GM13977 (cell line): ENCODE measurements at places on chromosomes 3 and 15.

- DNase-seq: no peak
Observed at GRCh38 chr3:16865335-16865734, 19.4 kb upstream of the PLCL2 start.

DNA sequence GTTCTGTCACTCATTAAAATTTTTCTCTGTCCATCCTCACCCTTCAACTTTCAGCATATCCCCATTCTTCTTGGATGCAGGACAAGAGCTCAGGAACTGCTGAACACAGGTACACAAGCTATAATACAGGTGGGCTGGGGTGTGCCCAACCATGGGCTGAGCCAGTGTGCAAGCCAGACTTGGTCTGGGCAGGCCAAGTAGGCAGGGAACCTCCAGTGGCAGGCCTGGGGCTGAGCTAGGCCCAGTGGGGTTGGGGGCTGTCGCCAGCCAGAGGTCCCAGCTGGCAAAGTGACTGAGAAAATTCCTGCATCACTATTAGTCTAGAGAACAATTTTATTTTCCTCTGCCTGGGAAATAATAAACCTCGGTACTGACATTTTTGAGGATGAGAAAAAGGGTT lies 202.9 kb downstream of the LRRC3B start:
- DNase-seq: no peak

DNA sequence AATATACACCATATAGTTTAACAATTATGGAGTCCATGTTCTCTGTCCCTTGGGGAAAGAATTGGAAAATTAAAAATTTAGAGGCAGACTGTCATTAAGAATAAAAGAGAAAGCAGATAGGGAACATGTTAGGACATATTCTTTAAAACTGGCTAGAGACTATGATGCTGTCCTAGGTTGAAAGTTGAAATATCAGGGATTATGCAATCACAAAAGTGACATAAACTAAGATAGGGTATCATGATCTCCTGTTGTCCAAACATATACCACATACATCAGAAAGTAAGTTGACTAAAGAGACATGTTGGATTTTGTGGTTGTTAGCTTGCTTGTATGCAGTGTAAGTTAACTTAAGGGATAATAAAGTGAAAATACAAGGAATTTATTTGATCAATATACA lies 9.9 kb upstream of the EID1 start:
- DNase-seq: no peak

- DNase-seq: no peak
Observed at GRCh38 chr3:196215493-196216020, 777 bp upstream of the SLC51A start.

- DNase-seq: no peak
Observed at GRCh38 chr15:90790057-90790456, 72.9 kb downstream of the BLM start.

DNA sequence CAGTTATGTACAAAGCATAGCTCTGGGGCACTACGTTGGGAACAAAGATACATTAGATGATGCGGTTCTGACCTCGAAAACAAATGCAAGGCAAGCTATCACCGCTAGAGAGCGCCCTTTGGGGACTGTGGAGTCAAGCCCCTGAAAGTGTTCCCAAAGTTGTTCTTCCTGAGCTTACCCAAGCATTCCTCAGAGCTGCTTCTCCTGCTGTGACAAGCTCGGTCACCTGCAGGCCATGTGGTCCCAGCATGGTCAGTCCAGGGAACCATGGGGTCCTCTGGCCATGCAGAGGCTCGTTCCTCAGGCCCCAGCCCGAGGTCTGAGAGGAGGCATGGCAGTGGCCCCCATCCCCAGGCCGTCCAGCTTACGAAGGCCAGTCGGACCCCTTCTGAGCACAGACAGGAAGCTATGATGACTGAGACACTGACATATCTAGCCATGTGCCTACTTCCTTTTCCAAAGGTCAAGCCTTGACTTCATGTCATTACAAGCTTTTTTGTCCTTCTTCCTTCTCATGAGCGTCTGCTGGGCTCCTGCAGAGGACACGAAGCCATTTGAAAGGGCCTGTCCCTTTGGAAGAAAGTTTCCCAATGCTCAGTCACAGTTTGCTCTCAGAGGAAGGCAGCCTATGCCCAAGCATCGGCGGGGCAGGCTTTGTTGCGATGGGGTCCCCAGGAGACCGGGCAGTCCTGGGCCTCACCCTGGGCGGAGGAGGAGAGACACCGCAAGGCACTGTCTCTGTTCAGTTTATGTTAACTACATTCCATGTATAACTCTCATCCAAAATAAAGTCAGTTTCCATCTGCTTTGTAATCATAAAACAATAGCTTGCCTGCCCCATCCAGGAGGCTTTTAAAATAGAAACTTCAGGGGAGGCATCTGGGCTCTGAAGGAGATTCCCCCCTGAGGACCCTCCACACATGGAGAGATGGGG lies 79.3 kb downstream of the ATP10A start:
- DNase-seq: no peak

DNA sequence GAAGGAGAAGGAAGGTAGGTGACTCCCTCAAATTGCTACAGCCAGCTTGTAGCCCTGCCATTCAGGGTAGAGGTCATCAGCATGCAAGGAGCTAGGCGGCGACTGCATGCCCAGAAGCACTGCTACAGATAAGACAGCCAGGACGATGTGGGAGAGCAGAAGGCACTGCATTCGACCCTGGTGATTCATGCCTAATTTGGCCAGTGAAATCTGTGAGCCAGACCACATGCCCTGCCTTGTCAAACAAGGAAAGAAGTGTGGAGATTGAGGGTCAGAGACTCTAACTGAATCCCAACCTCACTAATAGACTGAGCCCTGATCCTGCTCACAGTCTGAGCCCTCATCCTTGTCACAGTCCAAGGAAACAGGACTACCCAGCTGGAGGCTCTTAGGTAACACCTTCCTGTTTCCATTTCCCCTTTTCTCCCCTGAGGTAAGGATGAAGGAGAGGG lies 86.6 kb downstream of the LINGO1 start:
- no peak for DNase-seq

GRCh38 chr3:72999951-73000350 lies 3.3 kb downstream of the PPP4R2 start:
- DNase-seq: no peak

GRCh38 chr3:85077018-85077417 lies 118.2 kb downstream of the CADM2 start:
- no peak for DNase-seq

DNA sequence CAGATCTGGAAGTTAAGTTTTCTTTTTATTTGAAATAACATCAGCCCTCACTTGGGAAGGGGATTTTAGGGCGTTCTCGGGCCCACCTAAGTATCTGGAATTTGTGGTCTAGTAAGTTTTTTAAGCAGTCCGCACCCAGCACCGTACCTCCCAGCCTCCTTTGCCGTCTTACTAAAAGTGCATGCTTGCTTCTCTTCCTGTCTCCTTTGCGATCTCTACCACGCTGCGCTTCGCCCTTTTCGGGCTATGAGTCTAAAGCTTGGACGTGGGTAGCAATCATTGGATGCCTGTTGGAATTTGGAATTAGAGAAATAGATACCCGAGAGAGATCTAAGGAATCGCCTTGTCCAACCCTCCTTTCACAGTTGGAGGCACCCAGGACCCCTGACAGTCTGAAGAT lies 1.1 kb downstream of the THSD4 start:
- no peak for DNase-seq

- DNase-seq: no peak
Observed at GRCh38 chr3:72604328-72604727, 243.9 kb downstream of the SHQ1 start.

DNA sequence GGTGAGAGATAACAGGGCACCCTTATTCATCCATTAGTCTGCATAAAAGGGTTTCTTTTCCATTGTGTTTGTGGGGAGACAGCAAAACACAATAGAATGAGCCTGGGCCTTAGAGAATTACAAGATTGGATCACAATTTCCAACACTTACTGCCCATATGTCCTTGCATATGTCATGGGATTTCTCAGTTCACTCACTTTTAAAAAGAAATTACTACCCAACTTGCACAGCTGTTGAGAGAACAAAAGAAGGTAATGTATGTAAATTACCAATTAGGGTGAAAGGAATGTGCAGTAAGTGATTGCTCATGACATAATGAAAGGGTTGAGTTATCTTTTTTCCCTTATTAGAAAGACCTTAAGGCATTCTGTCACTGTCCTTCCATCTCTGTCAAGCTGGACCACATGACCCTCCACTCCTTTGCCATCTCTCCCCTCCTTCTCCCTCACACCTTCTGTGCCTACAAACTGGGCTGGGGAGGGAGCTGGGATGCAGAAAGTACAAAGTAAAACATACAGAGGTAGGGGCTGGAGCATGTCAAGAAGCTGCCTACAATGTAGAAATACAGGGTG lies 244.2 kb downstream of the ZMAT3 start:
- no peak for DNase-seq

DNA sequence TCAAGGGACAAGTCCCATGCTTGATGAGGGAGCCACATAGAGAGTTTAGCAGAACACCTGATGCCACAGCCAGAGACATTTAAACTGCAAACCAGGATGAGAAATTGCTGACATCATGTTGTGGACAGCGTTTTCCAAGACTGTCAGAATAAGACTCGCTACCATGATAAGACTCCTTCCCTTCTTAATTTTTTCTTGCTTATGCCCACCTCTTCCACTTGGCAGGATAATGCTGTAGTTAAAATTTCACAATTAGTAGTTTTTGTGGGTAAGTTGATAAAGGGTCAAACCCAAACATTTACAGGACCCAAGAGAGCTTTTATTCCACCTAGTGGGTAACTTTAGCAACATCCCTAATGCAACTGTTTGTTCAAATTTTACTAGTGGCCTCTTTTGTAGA lies 3.0 kb upstream of the PIAS1 start:
- no peak for DNase-seq

GRCh38 chr3:171971919-171972514 lies 67.4 kb upstream of the FNDC3B start:
- DNase-seq: no peak

- DNase-seq: peak; percentile 67
Observed at GRCh38 chr3:128572644-128573105, 77.9 kb downstream of the RPN1 start.

GRCh38 chr15:88612186-88612796 lies 8.8 kb upstream of the AEN start:
- no peak for DNase-seq

- peak; percentile 11 for DNase-seq
Observed at GRCh38 chr3:143464850-143465249, 345.3 kb downstream of the CHST2 start.

DNA sequence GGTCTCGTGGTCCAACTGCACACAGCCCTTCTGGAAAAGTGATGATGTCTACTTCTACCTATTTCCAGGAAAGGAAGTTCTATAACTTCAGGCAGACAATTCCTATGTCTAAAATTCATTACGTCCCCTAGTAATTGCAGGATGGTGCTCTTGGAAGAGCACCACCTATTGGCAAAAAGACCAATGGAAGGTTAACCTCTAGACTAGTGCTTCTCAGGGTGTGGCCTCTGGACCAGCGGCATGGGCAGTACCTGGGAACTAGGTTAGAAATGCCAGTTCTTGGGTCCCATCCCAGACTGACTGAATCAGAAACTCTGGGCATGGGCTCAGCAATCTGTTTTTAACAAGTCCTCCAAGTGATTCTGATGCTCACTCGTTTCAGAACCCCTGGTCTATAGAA lies 258.3 kb upstream of the ICE2 start:
- no peak for DNase-seq

DNA sequence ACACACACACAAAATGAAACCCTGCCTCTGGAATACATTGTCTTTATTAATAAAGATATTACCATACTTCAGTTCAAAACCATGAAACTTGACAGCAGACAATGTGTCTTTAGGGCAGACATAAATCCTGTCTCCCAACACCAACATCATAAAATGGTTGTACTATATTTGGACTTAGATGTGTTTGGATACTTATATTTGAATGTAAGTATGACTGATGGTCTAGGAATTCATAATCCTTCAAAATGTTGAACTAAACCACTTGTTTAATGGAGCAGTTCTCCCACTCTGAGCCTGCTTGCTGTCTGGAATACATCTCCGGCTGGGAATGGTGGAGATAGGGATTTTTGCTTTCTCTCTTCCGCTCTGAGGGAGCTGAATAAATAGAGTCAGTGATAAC lies 10.6 kb downstream of the FBN1 start:
- no peak for DNase-seq

GRCh38 chr15:43029476-43029875 lies 76.4 kb downstream of the UBR1 start:
- no peak for DNase-seq

GRCh38 chr15:89917442-89918101 lies 4.8 kb upstream of the ARPIN start:
- no peak for DNase-seq

DNA sequence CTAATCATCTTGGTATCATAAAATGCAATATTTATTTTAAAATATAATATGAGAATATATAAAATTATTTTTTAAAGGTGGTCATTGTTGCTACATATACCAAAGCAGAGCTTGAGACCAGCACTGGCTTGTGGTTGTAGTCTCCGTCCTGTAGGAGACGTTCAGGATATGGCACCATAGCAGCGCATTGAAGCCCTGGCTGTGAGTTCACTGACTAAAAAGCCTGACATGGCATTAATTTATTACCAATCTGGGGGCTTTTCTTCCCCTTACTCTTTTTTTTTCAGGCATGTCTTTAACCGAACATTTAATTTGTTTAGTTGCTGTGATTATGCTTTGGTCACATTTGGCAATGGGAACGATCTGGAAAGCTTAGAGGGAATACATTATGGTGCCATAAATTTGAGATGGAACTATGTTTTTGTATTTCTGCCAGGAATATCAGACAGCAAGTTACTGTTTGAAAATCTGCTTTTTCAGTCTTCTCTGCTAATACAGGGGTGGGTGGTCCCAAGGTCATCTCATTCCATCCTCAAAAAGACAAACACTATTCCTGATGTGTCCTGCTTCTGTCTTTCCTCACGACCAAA lies 108.5 kb downstream of the ZIC4 start:
- no peak for DNase-seq

DNA sequence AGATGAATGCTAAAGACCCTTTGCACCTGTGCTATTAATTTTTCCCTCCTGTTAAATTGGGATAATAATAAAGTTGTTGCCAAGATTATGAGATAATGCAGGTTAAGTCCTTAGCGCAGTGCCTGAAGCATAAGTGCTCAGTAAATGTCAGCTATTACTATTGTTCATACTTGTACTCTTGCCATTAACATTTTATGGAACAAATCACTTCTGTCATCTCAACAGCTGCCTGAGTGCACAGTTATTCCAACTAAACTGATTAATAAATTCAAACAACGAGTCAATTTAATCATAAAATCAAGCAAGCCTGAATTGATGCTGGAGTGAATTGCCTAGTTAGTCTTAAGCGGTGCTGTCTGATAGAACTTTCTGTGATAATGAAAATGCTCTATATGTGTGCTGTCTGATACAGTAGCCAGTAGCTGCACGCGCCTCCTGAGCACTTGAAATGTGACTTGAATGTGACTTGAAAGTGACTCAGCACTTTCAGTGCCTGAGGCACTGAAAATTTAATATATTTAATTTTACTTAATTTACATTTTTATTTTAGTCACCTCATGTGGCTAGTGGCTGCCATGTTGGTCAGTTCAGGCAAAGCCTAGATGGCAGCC lies 198.7 kb upstream of the PFN2 start:
- DNase-seq: no peak

GRCh38 chr3:8237893-8238292 lies 263.7 kb upstream of the LMCD1 start:
- DNase-seq: no peak
